Head of caudate nucleus (tissue), 42 donors: ENCODE measurements at places on chromosomes 5 and 9.

DNA sequence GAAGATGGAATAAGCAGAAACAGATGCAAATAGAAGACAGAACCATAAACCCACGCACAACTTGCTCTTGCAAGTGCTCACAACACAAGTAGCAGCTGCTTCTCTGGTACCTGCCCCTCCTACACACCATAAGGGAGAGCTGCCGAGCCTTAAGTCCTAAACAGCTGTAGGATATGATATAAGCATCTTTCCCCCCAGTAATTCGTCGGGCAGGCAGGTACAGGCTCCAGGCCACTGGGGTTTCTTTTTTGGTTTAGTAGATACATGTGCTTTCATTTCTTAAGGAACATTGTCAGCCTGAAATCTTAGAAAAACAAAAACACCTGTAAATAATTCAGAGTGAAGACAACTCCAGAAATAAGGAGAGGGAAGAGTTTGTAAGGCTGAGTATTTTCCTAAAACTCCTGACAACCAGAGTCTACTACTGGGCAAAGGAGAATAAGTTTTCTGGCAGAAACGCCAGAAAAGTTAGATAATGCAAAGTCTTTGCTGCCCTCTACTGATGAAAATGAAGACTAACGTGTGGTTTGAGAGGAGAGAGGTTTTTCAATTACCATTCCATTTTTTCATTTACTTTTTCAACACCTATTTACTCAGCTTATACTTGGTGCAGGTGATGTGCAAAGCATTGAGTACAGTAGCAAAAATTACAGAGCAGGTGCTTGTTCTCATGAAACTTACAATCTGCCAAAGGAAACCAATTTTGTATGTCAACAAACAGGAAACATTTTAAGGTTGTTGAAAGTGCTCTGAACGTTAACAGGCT lies 20.1 kb upstream of the TCERG1 start:
- DNase-seq = no peak

DNA sequence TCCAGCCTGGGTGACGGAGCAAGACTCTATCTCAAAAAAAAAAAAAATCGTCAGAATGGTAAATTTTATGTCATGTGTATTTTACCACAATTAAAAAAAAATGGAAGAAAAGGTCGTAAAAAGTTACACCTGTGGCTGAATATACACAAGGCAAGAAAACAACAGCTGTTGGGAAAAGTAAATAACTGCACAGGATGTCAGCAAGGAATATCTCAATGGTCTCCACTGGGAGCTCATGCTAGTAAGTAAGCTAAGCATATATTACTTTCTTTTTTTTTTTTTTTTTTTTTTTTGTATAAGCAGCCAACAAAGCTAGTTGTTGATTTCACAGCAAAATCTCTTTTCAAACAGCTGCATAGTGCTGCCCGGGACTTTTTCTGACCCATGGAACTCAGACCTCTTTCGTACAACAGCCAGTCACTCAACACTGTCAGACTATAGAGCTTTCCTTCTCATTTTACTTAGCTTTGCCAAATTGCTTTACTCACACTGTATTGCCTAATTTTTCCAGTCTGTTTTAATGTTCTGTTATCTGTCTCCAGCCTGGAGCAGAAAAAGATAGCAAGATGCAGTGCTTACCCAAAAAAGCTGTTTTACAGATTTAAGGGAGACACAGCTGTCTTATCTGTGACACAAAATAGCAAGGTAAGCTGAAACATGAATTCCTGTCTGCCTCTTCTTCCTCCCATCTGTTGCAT lies 175.9 kb downstream of the ENC1 start:
- DNase-seq = no peak

GRCh38 chr5:153470736-153471135 lies 19.7 kb upstream of the GRIA1 start:
- no peak for DNase-seq

- DNase-seq = no peak
Observed at GRCh38 chr9:38117651-38118050, 48.6 kb upstream of the SHB start.

- no peak for DNase-seq
Observed at GRCh38 chr9:87524061-87524460, 26.4 kb downstream of the DAPK1 start.

DNA sequence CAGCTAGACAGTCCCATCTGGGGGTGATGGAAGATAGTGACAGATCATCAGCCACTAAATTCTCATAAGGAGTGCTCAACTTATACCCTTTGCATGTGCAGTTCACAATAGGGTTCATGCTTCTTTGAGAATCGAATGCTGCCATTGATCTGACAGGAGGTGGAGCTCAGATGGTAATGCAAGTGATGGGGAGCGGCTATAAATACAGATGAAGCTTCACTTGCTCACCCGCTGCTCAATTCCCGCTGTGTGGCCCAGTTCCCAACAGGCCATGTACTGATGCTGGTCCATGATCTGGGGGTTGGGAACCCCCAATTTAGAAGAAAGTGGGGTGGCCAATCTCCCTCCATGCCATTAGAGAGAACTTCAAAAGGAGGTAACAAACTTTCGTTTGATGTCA lies 44.9 kb upstream of the ZNF462 start:
- no peak for DNase-seq

- DNase-seq = no peak
Observed at GRCh38 chr5:157186309-157187045, 5.8 kb downstream of the ITK start.

GRCh38 chr5:69492923-69493395 lies 369 bp downstream of the OCLN start:
- DNase-seq = no peak

DNA sequence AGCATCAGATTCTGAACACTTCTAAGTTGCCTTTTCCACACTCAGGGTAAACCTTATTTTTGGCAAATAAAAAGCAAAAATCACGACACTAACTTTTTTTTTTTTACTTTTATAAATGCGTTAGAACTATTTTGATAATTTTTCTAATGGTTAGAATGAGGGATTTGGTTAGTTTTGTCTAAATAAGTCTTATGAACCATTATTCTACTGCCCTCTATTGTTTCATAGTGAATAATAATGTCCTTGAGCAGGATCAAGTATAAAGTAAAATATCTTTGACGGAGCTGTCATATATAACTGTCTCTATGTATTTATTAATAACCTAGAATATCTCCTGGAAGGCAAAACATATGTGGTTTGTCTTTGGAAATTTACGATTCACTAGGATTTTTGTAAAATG lies 631.8 kb downstream of the GABRG2 start:
- DNase-seq = no peak

DNA sequence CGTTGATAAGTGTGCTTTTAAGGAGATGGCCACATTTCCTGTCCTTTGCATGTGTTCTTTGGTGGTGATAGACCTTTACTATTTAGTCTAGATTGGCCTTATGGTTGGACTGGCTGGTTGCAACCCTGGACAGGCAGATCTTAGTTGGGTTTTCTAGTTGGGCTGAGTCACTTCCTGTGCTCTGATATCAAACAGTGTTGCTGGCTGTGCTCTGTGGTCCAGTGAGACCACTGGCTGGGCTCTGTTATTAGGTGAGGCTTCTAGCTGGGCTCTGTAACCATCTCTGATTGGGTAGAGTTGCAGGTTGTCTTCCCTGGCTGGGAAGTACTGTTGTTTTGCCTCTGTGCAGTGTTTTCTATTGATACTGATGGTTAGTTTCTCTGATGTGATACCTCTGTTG lies 432.5 kb downstream of the LRRC70 start:
- no peak for DNase-seq
